ENCODE measurements at places on chromosomes 2 and 18. TPM values are rescaled to one million over a fixed set of nuclear protein-coding genes. Genes with fewer than 3 reads are reported as not detected.

DNA sequence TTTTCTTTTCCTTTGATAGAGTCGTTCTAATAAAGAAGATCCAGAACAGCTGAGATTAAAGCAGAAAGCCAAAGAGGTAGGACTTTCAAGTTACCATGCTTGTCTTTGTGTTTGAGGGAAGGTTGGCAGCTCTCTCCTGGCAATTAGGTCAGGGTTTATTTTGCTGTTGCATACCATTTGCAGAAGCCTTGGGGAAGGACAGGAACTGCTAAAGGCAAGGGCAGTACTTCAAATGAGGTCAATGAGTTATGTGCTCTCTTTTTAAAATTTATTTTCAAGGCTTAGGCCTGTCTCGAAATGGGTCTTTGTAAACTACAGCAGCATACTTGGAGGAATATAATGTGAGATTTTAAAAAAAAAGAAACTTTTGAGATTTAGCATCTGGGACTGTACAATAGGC, 108.9 kb downstream of the TAF4B start:
- no peaks in the 10 kb centered on the region for H3K36me3 ChIP-seq
- no peak for DNase-seq
- no peaks in the 10 kb centered on the region for H3K27me3 ChIP-seq
- H3K27ac ChIP-seq: no peak overlapping the region
- H3K4me3 ChIP-seq: no peak overlapping the region

DNA sequence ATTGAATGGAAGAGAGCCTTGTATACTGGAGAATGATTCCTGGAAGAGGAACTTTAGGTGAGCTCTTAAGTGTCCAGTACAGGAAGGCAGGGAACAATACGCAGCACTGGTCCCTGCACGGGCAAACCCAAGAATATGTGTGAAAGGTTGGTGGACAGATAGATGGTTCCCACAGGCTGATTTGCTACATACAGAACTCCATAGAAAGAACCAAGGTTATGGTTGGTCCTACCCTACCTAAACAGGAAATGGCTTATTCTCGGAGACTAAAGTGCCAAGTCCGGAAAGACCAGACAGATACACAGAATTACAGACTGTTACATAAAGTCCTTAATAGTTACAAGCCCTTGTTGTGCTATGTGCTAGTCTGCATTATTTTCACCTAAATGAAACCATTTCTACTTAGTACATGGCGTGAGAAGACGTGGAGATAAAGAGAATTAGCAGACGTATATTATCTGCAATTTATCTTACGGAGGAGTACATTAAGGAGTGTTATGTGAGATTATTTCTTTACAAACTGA, 1.2 kb downstream of the REV1 start:
- no peaks in the 10 kb centered on the region for H3K36me3 ChIP-seq
- DNase-seq: no peak
- H3K27ac ChIP-seq: peak overlapping the region; percentile 98
- H3K4me1 ChIP-seq: peaks cover 65% of the 10 kb centered on the region
- peak overlapping the region; percentile 90 for H3K4me3 ChIP-seq

- H3K4me3 ChIP-seq: no peak overlapping the region
- H3K4me1 ChIP-seq: no peaks in the 10 kb centered on the region
- H3K27me3 ChIP-seq: no peaks in the 10 kb centered on the region
These were observed 146.7 kb downstream of the PDE1A start for GRCh38 chr2:182280118-182280517.

- H3K27ac ChIP-seq: no peak overlapping the region
- DNase-seq: no peak
- H3K4me1 ChIP-seq: no peaks in the 10 kb centered on the region
- no peaks in the 10 kb centered on the region for H3K27me3 ChIP-seq
These were observed 84.4 kb upstream of the DYNAP start for GRCh38 chr18:54506516-54507261.

- H3K4me3 ChIP-seq: no peak overlapping the region
- no peak overlapping the region for H3K27ac ChIP-seq
- H3K27me3 ChIP-seq: no peaks in the 10 kb centered on the region
- no peak for DNase-seq
These were observed 48.0 kb downstream of the NAT8 start for GRCh38 chr2:73594251-73594650.

DNA sequence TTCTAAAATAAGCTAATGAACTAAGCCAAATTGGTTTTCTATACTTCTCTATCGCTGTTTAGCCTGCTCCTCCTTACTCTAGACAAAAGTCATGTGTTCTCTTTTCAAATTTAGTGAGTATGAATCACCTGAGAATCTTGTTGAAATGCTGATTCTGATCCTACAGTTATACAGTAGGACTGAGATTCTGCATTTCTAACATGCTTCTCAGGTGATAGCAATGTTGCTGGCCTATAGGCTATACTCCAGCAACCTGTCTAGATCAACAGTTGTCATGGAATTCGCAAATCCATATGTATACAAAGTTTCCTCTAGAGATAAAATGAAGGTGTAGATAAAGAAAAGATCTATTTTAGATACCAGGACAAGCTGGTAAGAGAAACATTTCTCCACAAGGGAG, 62.9 kb downstream of the MEMO1 start:
- H3K4me3 ChIP-seq: no peak overlapping the region
- peaks cover 3% of the 10 kb centered on the region for H3K4me1 ChIP-seq
- no peak for DNase-seq
- peaks cover 4% of the 10 kb centered on the region for H3K36me3 ChIP-seq
- no peaks in the 10 kb centered on the region for H3K27me3 ChIP-seq

DNA sequence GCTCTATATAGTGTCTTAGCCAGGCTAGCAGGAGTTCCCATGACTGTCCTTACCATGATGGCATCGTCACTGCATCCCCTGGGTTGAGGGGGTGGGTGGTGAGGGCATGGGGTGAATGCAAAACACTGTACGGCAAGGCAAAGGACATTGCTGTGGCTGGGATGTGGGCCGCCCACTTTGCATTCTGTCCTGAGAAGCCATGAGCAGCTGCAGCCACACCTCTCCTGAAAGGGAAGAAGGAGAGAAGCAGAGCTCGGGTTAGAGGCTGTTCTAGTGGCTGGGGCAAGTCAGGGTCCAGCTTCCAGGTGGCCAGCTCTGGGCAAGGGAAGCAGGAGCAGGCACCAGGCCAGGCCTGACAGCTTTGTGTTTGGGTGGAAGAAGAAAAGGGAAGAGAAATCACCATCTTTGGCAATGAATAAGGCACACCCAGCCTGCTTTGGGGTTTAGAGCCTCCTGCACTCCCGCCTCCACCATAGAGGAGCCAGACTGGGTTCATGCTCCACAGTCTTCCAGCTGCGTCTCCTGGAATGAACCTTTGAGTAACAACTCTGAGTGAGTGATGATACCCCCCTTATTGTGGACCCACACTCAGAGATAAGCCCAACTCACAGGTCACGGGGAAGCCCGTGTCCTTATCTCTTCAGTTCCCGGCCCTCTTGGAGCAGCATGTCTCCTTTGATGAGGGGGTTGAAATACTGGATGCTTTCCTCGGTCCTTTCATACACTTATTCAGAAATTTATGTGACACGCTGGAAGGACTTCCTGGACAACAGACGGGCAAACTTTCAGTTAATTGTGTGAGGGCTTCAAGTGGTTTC, 63.4 kb downstream of the INPP4A start:
- H3K27ac ChIP-seq: no peak overlapping the region
- no peaks in the 10 kb centered on the region for H3K36me3 ChIP-seq
- peaks cover 27% of the 10 kb centered on the region for H3K4me1 ChIP-seq
- H3K4me3 ChIP-seq: no peak overlapping the region
- no peak for DNase-seq

DNA sequence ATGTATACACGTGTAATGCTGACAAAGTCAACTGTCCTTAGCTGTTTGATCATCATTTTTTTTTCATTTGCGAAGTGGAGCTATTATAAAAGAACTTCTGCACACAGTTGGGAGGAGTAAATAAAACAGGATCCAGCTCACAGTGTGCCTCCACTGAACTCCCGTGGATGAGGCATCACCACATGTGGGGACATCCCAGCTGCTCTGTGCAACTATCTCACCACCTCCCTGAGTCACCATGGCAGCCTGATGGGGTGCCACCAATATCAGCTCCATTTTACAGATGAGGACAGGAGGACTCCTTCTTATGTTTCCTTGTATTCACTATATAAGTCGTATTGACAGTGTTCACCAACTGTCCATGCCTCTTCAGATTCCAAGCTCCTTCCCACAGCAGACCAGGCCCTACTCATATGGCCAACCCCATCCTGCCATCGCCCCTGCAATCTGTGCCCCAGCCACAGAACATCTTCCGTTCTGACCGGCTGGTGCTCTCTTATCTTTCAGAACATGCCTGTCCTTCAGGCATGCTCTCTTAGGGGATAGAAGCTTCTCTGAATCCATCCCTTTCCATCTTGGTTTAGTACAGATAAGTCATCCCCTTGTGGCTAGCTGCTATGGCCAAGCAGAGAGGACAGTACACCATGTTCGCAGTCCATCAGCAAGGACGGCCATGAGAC, 288.1 kb downstream of the RNF144A start:
- no peaks in the 10 kb centered on the region for H3K27me3 ChIP-seq
- no peak for DNase-seq
- no peaks in the 10 kb centered on the region for H3K36me3 ChIP-seq
- H3K27ac ChIP-seq: no peak overlapping the region
- no peaks in the 10 kb centered on the region for H3K4me1 ChIP-seq
- H3K4me3 ChIP-seq: no peak overlapping the region

GRCh38 chr2:134087371-134087921, 166.4 kb upstream of the MGAT5 start:
- no peak overlapping the region for H3K4me3 ChIP-seq
- no peak overlapping the region for H3K27ac ChIP-seq
- no peaks in the 10 kb centered on the region for H3K4me1 ChIP-seq

GRCh38 chr2:205868773-205869333, 186.6 kb downstream of the NRP2 start:
- H3K4me3 ChIP-seq: no peak overlapping the region
- no peak overlapping the region for H3K27ac ChIP-seq
- H3K27me3 ChIP-seq: no peaks in the 10 kb centered on the region
- DNase-seq: no peak

DNA sequence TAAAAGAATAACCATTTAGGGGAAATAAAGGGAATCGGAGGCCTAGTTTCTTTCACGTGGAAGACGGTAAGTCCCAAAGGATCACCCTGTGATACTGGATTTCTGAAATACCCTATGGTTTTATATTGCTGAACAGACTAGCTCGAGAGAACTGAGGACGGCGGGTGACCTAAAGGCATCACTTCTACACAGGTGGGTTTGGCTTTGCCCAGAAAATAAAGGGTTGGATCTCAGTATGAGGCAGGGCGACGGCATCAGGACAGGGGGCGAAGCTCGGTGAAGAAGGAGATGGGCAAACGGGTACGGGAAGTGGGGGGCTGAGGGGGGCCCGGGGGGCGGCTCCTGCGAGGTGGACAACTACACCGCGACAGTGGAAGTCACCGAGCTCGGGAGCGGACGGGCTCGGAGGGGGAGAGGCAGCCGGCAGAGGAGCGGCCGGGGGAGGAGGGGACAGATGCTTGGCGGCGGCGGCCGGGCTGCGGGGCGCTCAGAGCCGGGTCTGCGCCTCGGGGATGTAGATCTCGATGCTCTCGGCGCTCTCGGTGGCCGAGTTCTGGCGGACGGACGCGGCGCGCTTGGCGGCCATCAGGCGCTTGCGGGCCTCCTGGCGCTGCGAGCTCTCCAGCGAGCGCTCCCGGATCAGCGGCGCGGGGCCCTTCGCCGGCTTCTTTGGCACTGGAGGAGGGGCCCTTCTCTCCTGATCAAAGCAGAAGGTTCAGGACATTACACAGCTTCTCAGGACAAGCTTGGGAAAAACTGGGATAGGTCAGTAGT, 48.9 kb downstream of the TGIF1 start:
- peaks cover 13% of the 10 kb centered on the region for H3K4me1 ChIP-seq
- no peaks in the 10 kb centered on the region for H3K27me3 ChIP-seq
- H3K4me3 ChIP-seq: peak overlapping the region; percentile 37
- H3K27ac ChIP-seq: no peak overlapping the region
- no peaks in the 10 kb centered on the region for H3K36me3 ChIP-seq
- no peak for DNase-seq

- H3K27ac ChIP-seq: peak overlapping the region; percentile 88
- no peaks in the 10 kb centered on the region for H3K27me3 ChIP-seq
- DNase-seq: no peak
These were observed 68.4 kb downstream of the POLR1A start for GRCh38 chr2:86037141-86037794.

DNA sequence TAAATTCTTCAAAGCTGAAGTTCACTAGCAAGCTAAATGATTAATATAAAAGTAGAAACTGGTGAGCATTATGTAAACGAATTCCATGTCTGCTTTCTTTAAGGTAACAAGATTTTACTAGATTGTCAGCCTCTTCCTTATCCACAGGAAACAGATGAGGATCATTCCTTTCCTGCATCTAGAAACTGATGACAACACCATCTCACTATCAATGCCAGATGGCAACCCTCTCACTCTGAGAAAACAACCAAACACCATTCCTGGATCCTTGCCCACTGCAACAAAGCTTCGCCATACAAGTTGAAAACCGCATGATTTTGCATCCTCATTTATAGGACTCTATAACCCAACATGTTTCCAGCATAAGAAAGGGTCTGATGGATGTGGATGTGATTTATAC, 122.9 kb downstream of the ZNF521 start:
- no peaks in the 10 kb centered on the region for H3K27me3 ChIP-seq
- H3K4me1 ChIP-seq: peaks cover 18% of the 10 kb centered on the region
- H3K4me3 ChIP-seq: no peak overlapping the region
- DNase-seq: no peak

DNA sequence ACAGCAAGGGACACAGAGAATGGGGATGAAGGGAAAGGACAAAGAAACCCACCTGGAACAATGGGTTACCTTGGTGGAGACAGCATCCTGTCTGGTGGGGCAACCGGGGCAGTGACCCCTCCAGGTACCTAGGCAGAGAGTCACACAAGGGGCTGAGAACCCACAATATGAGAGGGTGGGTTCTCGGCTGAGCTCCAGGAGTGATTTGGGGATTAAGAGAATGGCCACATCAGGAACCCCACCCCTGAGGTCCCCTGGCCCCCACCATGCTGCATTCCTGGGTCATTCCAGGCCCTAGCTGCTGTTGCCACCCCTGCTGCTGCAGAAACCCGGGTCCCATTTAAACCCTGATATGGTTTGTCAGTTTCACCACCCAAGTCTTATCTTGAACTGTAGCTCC, 172.3 kb downstream of the RTP5 start:
- no peak overlapping the region for H3K4me3 ChIP-seq
- no peaks in the 10 kb centered on the region for H3K4me1 ChIP-seq
- no peak for DNase-seq
- no peaks in the 10 kb centered on the region for H3K27me3 ChIP-seq

- peaks cover 19% of the 10 kb centered on the region for H3K4me1 ChIP-seq
- H3K4me3 ChIP-seq: peak overlapping the region; percentile 83
These were observed 2.0 kb downstream of the FMNL2 start for GRCh38 chr2:152336854-152337510.

- H3K27ac ChIP-seq: no peak overlapping the region
- H3K36me3 ChIP-seq: no peaks in the 10 kb centered on the region
- DNase-seq: no peak
- no peaks in the 10 kb centered on the region for H3K4me1 ChIP-seq
- H3K4me3 ChIP-seq: no peak overlapping the region
These were observed 570.7 kb downstream of the THSD7B start for GRCh38 chr2:137336067-137336466.

Gene CYP26B1
- total RNA-seq: 6.9 TPM

Gene ERMN
- total RNA-seq: not detected

Gene PMS1
- total RNA-seq: 20.1 TPM

Gene GAL3ST2
- 0.98 TPM for total RNA-seq

Gene DAW1
- not detected for total RNA-seq

Gene CABLES1
- total RNA-seq: 39.3 TPM

Gene KRTCAP3
- 3.9 TPM for total RNA-seq

Gene NEMP2
- 2.2 TPM for total RNA-seq

Gene RASGRP3
- total RNA-seq: 4.2 TPM

Gene TCF7L1
- 8.3 TPM for total RNA-seq

Gene FEV
- not detected for total RNA-seq

Gene SCN9A
- total RNA-seq: 4.9 TPM
